ENCODE measurements at places on chromosomes 6 and 20. TPM values are rescaled to one million over a fixed set of nuclear protein-coding genes. Genes with fewer than 3 reads are reported as not detected.

DNA sequence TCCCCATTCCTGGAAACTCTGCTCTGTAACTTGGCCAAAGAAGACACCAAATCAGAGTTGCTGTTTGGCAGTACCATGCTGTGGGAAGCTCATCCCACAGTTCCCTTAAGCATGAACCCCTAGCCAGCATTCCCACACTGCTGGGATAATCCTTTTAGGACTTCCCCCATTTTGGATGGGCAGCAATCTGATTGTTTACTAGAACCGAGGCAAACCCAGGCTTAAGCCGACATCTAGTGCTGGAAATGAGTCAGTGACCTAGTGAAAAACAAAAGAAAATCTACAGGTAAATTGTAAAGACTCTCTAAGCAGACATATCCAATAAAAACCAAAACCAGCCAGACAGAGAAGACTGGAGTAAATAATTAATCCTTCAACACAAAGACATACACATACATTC is 5.2 kb downstream of the DNAH8 start:
- DNase-seq: no peak
- no peak overlapping the region for H3K4me3 ChIP-seq
- no peaks in the 10 kb centered on the region for H3K27me3 ChIP-seq
- H3K36me3 ChIP-seq: no peaks in the 10 kb centered on the region
- H3K27ac ChIP-seq: no peak overlapping the region

DNA sequence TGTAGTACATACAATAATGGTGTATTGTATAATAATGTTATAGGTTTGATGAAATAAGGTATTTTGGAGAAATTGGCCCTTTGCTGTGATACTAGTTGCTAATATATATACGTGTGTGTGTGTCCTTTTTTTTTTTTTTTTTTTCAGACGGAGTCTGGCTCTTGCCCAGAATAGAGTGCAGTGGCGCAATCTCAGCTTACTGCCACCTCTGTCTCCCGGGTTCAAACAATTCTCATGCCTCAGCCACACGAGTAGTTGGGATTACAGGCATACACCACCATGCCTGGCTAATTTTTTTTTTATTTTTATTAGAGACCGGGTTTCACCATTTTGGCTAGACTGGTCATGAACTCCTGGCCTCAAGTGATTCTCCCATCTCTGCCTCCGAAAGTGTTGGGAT is 23.3 kb downstream of the SENP6 start:
- no peak overlapping the region for H3K27ac ChIP-seq
- H3K36me3 ChIP-seq: no peaks in the 10 kb centered on the region
- peaks cover 5% of the 10 kb centered on the region for H3K4me1 ChIP-seq

- no peak for DNase-seq
- no peaks in the 10 kb centered on the region for H3K4me1 ChIP-seq
- no peak overlapping the region for H3K4me3 ChIP-seq
- H3K36me3 ChIP-seq: no peaks in the 10 kb centered on the region
Observed at GRCh38 chr6:30152016-30152673, 8.9 kb downstream of the TRIM10 start.

DNA sequence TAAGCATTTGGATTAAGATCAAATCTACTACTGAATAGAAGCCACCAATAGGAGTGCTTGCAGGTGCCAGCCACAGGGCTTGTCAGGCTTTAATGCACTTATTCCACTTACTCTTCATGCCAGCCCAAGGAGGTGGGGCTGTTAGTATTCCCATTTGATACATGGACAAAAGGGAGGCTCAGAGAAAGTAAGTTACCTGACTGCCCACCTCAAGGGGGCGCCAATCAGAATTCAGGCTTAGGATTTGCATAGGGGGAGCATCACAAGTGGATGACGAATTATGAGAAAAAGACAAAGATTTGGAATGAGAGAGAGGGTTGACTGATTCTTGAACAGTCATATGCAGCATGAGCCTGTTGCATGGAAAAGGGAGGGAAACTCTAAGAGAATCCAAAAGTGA is 188.4 kb upstream of the TSHZ2 start:
- H3K4me3 ChIP-seq: no peak overlapping the region
- H3K4me1 ChIP-seq: no peaks in the 10 kb centered on the region
- H3K27ac ChIP-seq: no peak overlapping the region
- H3K36me3 ChIP-seq: no peaks in the 10 kb centered on the region
- no peak for DNase-seq

GRCh38 chr20:4795394-4795793 is 73.7 kb downstream of the PRND start:
- no peaks in the 10 kb centered on the region for H3K27me3 ChIP-seq
- no peaks in the 10 kb centered on the region for H3K4me1 ChIP-seq
- no peak overlapping the region for H3K4me3 ChIP-seq
- H3K36me3 ChIP-seq: no peaks in the 10 kb centered on the region

The GRM1 gene
- 0.10 TPM for total RNA-seq

DNA sequence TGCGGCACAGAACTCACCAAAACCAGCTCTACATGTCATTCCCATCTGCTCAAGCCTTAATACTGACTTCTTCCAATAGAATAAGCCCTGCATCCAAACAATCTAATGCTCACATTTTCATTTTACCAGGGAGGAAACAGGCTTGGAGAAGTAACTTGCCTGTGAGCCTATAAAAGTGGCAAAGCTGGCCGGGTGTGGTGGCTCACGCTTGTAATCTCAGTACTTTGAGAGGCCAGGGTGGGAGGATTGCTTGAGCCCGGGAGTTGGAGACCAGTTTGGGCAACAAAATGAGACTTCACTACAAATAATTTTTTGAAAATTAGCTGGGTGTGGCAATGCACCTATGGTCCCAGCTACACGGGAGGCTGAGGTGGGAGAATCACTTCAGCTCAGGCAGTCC is 133.7 kb downstream of the LY86 start:
- no peaks in the 10 kb centered on the region for H3K27me3 ChIP-seq
- H3K27ac ChIP-seq: no peak overlapping the region
- H3K4me3 ChIP-seq: no peak overlapping the region

The HLA-G gene
- total RNA-seq: 1.1 TPM

GRCh38 chr6:50353603-50354002 is 303.9 kb upstream of the DEFB112 start:
- no peaks in the 10 kb centered on the region for H3K4me1 ChIP-seq
- H3K36me3 ChIP-seq: no peaks in the 10 kb centered on the region
- no peak for DNase-seq
- no peaks in the 10 kb centered on the region for H3K27me3 ChIP-seq
- no peak overlapping the region for H3K4me3 ChIP-seq
- H3K27ac ChIP-seq: no peak overlapping the region

- H3K4me1 ChIP-seq: no peaks in the 10 kb centered on the region
- no peaks in the 10 kb centered on the region for H3K36me3 ChIP-seq
- H3K27ac ChIP-seq: no peak overlapping the region
- no peaks in the 10 kb centered on the region for H3K27me3 ChIP-seq
- no peak for DNase-seq
Observed at GRCh38 chr6:148720406-148720805, 26.4 kb upstream of the UST start.

GRCh38 chr6:38460186-38460585 is 179.5 kb downstream of the BTBD9 start:
- DNase-seq: no peak
- no peak overlapping the region for H3K27ac ChIP-seq
- no peaks in the 10 kb centered on the region for H3K4me1 ChIP-seq
- H3K4me3 ChIP-seq: no peak overlapping the region
- H3K36me3 ChIP-seq: no peaks in the 10 kb centered on the region
- H3K27me3 ChIP-seq: no peaks in the 10 kb centered on the region

- no peak for DNase-seq
- H3K36me3 ChIP-seq: no peaks in the 10 kb centered on the region
- H3K27me3 ChIP-seq: no peaks in the 10 kb centered on the region
- peak overlapping the region; percentile 68 for H3K27ac ChIP-seq
- H3K4me1 ChIP-seq: peaks cover 7% of the 10 kb centered on the region
- peak overlapping the region; percentile 69 for H3K4me3 ChIP-seq
Observed at GRCh38 chr20:3209946-3210317, 634 bp downstream of the ITPA start.

DNA sequence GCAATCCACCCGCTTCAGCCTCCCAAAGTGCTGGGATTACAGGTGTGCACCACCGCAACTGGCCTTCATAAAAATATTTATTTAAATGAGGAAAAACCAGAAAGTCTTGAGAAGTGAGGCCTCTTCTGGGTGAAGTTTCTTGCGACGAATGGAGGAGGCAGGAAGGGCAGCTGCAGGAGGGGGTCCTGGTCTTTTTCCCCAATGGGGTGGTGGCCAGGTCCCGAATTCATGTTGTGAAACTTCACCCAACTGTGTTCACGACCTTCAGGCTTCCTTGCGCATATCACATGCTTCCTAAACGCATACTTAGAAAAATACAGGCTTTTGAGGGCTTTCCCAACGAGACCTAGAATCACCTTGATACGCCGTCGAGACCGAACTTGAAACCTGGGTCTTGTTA is 145.1 kb downstream of the CDH4 start:
- H3K36me3 ChIP-seq: no peaks in the 10 kb centered on the region
- H3K27ac ChIP-seq: no peak overlapping the region
- H3K4me1 ChIP-seq: no peaks in the 10 kb centered on the region
- H3K4me3 ChIP-seq: no peak overlapping the region
- DNase-seq: no peak
- no peaks in the 10 kb centered on the region for H3K27me3 ChIP-seq

Measured in ovary (tissue), 10 donors.